ENCODE measurements at places on chromosomes 12 and 14. TPM values are rescaled to one million over a fixed set of nuclear protein-coding genes. Genes with fewer than 3 reads are reported as not detected.
A peak's percentile ranks its signal among the peaks of the same experiment; 100 is the strongest.

PMCH gene
- total RNA-seq = not detected

DCN gene
- 966 TPM for total RNA-seq

DNA sequence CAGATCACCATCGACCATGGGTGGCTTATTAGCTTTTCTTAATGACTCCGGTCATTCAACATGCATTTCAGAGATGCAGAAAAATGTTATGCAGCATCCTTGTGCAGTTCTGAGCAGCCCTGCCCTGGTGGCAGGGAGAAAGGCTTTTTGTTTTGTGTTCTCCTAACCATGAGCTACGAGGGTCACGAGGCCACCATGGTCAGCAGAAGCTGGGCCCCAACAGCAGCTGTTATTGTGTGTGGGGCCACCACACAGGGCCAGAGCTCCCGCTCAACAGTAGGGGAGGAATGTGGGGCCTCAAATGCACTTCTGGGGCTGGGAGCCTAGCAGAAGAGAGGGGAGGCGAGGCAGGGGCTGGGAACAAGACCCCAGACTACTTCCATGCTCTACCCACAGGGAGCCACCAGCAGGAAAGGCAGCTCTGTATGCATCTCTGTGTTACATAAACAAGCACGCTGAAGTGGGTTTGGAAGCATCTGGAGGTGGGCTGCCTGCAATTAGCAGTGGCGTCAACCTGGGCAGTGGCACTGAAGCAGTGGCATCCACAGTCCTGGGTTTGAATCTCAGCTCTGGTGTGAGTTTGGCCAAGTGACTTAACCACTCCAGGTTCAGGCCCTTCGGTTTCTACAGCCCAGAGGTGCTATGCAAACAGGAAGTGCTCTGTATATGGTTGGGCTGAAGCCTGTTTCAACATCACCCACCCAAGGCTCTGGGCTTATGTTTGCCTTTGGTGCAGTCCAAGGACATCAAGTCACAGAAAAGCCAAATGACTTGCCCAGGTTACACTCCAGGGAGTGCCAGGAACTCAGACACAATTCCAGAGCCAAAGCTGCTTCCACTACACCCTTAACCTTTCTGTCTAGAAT lies 16.3 kb downstream of the GLTP start:
- H3K4me1 ChIP-seq = peaks cover 32% of the 10 kb centered on the region
- no peaks in the 10 kb centered on the region for H3K27me3 ChIP-seq
- no peak for DNase-seq
- peak overlapping the region; percentile 76 for H3K27ac ChIP-seq
- H3K4me3 ChIP-seq = no peak overlapping the region

GRCh38 chr12:89016970-89017778 lies 335.1 kb downstream of the DUSP6 start:
- no peak overlapping the region for H3K27ac ChIP-seq
- H3K4me1 ChIP-seq = no peaks in the 10 kb centered on the region
- H3K27me3 ChIP-seq = no peaks in the 10 kb centered on the region
- DNase-seq = no peak
- no peaks in the 10 kb centered on the region for H3K36me3 ChIP-seq

- no peaks in the 10 kb centered on the region for H3K4me1 ChIP-seq
- no peak overlapping the region for H3K4me3 ChIP-seq
- peak; percentile 21 for DNase-seq
- H3K36me3 ChIP-seq = no peaks in the 10 kb centered on the region
- H3K27me3 ChIP-seq = peaks cover 6% of the 10 kb centered on the region
Observed at GRCh38 chr14:64654246-64654900, 49.9 kb upstream of the PLEKHG3 start.

DNA sequence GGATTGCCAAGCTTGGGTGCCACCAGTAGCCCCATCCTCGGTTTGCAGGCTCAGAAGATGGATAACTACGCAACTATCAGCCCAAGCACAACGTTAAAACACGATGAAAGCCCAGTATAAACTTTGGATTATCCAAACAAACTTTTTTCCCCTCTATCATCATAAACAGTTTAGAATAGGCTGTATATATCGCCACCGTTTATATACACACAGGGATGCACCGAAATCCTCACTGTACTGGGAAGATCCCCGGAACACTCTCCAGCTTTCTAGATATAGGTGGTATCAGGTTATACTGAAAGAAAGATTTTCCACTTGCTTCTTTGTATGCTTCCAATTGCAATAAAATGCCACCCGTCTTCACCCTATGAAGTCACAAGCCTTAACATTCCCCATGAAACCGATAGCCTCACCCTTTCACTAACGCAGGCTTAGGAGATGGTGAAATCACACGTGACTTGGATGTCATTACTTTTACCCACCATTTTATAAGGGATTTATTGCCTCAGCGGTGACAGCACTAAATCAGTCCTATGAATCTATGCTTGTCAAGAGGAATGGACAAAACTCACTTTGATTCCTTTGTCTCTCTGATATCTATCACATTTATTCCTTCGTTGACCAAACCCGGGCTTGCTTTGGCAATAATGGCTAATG lies 207.6 kb upstream of the FOXN3 start:
- no peak overlapping the region for H3K27ac ChIP-seq
- no peaks in the 10 kb centered on the region for H3K36me3 ChIP-seq
- DNase-seq = no peak

DNA sequence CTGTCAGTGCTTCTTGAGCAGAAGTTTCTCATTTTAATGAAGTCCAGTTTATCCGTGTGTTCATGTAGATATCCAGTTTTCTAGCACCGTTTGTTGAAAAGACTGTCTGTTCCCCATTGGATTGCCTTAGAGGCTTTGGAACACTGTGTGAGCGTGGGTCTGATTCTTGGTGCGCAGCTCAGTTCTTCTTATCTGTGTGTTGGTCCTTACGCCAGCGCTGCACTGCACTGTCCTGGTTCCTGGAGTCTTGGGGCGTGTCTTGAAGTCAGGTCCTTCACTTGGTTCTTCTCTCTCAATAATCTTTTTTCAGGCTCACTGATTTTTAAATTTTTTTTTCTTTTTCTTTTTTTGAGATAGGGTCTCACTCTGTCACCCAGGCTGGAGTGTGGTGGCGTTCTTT lies 25.5 kb downstream of the EP400 start:
- H3K36me3 ChIP-seq = no peaks in the 10 kb centered on the region
- no peak for DNase-seq

- H3K4me1 ChIP-seq = peaks cover 16% of the 10 kb centered on the region
- DNase-seq = no peak
Observed at GRCh38 chr12:89051065-89051677, 301.1 kb downstream of the DUSP6 start.

All from left lung (tissue), 14 donors.